ENCODE measurements at places on chromosomes 13 and 19. TPM values are rescaled to one million over a fixed set of nuclear protein-coding genes. Genes with fewer than 3 reads are reported as not detected.

ZNF581 gene
- total RNA-seq, result 16.7 TPM

DIS3 gene
- total RNA-seq, result 36.6 TPM

ARHGAP45 gene
- 18.7 TPM for total RNA-seq

GGN gene
- 0.33 TPM for total RNA-seq

PNMA8B gene
- total RNA-seq, result 1.6 TPM

CYP4F3 gene
- not detected for total RNA-seq

SIGLEC7 gene
- total RNA-seq, result 0.98 TPM

PIK3R2 gene
- 8.8 TPM for total RNA-seq

A1BG gene
- total RNA-seq, result 42.6 TPM

NLRP4 gene
- not detected for total RNA-seq

KIR3DL1 gene
- 0.59 TPM for total RNA-seq

FUT1 gene
- total RNA-seq, result 0.48 TPM

SLITRK6 gene
- total RNA-seq, result under 0.01 TPM

OR7C1 gene
- 1.5 TPM for total RNA-seq

C19orf47 gene
- total RNA-seq, result 6.7 TPM

PRODH2 gene
- not detected for total RNA-seq

ZNF829 gene
- 3.2 TPM for total RNA-seq

LYL1 gene
- 9.2 TPM for total RNA-seq

MBD3L1 gene
- total RNA-seq, result not detected

RASAL3 gene
- 3.4 TPM for total RNA-seq

PSG1 gene
- total RNA-seq, result not detected

ATP4A gene
- total RNA-seq, result not detected

LGALS14 gene
- total RNA-seq, result not detected

CERS4 gene
- total RNA-seq, result 26.4 TPM

CABP5 gene
- not detected for total RNA-seq

FGF9 gene
- total RNA-seq, result 0.32 TPM

FGF21 gene
- not detected for total RNA-seq

DUXA gene
- total RNA-seq, result not detected

KLK2 gene
- total RNA-seq, result 0.48 TPM
